Cortex of kidney (tissue), 1 donor: ENCODE measurements at places on chromosomes 5 and 9.

- no peak for DNase-seq
Measured at GRCh38 chr9:18396102-18396728, 77.7 kb upstream of the ADAMTSL1 start.

DNA sequence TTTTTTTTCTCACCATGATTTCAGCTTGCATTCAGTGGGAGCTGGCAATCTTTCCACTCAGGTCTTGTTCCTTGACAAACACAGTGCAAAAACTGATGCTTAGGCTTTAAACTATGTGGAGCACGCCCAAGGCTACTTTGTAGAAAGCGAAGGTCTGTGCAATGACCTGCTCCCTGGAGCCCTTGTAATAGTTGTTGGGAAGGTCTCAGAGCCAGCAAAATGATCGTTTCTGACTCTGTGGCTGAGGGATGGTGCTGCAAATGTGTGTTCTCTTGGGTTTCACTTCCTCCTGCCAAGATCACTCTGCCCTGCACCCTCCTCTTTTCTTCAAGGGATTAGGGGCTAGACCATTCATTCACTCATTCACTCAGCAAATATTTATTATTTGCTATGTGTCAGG, 249.7 kb upstream of the MAP3K1 start:
- no peak for DNase-seq

DNA sequence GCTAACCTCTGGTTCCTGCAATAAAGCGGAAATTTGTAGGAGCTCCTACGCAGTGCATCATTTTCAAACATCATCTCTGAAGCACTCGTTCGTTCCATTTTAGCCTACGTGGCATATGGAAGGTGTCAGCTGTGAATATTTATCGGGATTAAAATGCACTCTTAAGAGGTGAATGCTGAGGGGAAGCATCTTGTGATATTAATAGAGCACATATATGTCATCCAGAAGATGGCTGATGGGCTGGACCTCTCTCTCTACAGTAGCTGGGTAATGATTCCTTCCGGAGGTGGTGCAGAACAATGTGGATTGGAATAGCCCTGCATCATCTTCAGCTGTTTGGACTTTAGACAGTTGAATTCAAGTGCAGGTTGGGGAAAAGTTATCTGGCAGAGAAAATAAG, 478.7 kb downstream of the DMAC1 start:
- DNase-seq, result no peak

- DNase-seq, result no peak
Measured at GRCh38 chr5:80346055-80346454, 26.3 kb downstream of the SPZ1 start.

GRCh38 chr5:139692679-139693308, 44.6 kb downstream of the CXXC5 start:
- no peak for DNase-seq

- DNase-seq, result no peak
Measured at GRCh38 chr5:179378116-179378440, 32.8 kb upstream of the ADAMTS2 start.

- DNase-seq, result no peak
Measured at GRCh38 chr5:140005145-140005591, 37.9 kb downstream of the NRG2 start.

GRCh38 chr5:146474065-146474464, 26.9 kb downstream of the TCERG1 start:
- no peak for DNase-seq

DNA sequence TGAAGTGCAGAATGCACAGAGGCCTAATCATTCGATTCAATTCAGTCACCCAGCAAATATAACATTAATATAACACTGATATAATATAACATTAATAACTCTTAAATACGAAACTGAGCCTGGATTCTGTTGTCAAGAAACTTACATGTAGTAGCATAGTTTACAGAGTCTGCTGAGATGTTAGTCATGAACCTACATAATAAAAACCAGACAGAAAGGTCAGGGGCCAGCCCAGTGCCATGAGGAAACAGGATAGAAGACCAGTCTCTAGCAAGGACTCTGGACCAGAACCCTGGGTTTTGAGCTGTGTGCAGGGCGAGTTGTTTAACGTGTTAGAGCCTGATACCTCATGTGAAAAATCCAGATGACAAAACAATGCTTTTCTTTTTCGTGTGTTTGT, 234.7 kb downstream of the NR2F1-AS1 start:
- no peak for DNase-seq

- no peak for DNase-seq
Measured at GRCh38 chr5:179919487-179920060, 11.9 kb upstream of the TBC1D9B start.

GRCh38 chr5:150510460-150511263, 2.7 kb downstream of the NDST1 start:
- no peak for DNase-seq

DNA sequence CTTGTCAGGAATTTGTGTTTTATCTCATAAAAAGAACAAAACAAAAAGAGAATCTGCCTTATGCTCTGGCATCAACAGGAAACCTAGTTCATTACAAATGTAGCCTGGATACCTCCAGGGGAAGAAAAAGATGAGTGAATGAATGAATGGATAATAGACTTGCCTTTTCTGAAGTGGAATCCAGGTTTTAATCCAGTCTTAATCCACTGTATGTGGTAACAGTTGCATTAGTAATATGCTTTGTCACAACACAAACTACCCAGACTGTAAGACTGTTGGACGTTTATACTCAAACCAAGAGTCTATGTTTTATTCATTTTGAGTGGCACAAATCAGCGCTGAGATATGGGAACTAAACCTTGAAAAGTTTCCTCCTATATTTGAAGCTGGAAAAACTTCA, 32.1 kb upstream of the MAP3K1 start:
- no peak for DNase-seq

DNA sequence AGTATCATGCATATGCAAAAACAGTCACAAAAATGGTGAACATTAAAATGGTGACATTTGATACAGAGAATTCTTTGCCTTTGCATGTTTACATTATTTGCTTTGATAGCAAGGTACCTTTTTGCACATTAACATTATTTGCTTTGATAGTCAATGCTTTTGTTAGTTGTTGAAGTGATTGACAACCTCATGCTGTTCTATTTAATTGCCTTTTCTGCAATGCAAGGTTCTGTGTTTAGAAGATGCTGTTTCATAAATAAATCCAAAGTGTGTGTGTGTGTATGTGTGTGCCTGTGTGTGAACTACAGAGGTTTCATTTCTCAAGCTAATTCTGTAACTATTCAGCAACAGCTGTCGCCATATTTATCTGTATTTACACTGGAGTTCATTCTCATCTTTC, 668.7 kb downstream of the NR2F1-AS1 start:
- DNase-seq, result no peak

GRCh38 chr9:133141833-133142595, 21.0 kb upstream of the RALGDS start:
- DNase-seq, result no peak

DNA sequence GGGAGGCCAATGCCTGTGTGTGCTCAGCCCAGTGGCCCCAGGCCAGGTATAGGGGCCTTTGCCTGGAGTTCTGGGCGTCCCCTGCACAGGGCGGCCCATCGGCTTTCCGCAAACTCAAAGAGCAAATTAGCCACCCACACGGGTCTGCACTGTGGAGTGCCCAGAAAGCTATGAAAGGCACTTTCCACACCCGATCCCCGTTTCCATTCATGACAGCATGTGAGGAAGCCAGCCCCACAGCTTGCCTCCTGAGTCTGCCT, 5.2 kb downstream of the DBH start:
- DNase-seq, result no peak

DNA sequence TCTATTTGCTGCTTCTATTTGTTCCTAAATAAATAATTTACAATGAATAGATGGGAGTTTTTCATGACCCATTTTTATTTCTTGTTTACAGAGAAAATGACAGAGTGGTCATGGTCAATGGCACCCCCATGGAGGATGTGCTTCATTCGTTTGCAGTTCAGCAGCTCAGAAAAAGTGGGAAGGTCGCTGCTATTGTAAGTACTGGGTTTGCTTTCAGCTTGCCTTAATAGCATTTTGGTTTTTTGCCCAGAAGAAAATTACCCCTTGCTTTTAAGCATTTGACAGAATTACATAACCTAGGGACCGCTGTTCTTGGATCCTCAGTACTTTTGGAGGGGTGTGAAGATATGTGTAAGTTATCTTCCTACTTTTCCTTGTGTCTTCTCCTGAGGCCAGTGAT, 44.1 kb downstream of the TJP2 start:
- no peak for DNase-seq

DNA sequence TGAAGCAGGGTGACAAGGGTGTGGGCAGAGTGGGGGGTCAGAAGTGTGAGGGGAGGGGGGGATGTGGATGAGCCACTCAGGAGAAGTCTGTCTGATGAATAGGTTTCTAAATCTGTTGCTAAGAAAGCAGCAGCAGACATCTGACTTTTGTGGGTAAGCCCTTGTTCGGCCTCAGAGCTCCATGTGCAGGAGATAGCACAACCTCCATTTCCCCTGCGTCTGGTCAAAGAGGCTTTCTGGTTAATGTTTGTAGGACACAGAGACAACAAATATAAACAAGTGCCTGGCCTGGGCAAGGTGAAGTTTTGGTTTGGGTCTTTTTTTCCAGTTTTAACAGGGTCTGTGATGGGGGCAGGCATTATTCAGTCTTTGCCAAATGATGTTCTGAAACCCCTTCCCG, 57.0 kb upstream of the GNE start:
- no peak for DNase-seq

- no peak for DNase-seq
Measured at GRCh38 chr5:14447958-14448911, 133.4 kb upstream of the OTULINL start.

DNA sequence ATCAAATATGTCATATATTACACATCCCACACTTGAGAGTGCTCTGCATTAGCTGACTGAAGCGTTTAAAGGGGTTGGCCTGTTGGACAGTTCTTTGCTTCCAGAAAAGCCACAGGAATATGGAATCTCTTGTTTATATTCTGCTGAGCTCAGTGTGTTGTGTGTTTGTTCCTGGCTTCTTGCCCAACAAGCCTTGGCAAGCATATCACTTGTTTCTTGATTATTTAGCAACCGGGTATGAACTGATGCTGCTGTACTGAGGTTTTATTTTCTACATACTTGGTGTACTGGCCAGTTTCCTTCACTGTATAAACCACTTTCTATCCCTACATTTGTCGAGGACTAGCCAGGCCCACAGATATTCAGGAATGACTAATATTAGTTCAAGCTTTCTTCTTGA, 378.9 kb downstream of the KCTD16 start:
- no peak for DNase-seq

GRCh38 chr9:136947955-136948510, 3.0 kb downstream of the C8G start:
- no peak for DNase-seq

DNA sequence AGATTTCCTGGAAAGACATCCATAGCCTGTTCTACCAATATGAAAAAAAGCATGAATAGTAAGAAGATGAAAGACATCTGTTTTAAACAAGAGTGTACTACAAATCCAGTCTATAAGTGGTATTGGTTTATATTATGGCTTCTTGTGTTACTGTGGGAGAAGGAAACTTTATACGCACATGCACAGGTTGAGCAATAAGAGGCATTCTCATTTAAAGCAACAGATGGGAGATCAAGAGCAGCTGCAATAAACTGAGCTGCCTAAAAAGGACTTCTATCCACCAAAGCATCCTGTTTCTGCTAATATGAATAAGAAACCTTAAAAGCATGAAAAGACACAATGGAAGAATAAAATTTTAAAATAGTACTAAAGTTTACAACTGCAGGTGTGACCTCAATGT, 8.6 kb upstream of the PCDHB1 start:
- DNase-seq, result no peak

DNA sequence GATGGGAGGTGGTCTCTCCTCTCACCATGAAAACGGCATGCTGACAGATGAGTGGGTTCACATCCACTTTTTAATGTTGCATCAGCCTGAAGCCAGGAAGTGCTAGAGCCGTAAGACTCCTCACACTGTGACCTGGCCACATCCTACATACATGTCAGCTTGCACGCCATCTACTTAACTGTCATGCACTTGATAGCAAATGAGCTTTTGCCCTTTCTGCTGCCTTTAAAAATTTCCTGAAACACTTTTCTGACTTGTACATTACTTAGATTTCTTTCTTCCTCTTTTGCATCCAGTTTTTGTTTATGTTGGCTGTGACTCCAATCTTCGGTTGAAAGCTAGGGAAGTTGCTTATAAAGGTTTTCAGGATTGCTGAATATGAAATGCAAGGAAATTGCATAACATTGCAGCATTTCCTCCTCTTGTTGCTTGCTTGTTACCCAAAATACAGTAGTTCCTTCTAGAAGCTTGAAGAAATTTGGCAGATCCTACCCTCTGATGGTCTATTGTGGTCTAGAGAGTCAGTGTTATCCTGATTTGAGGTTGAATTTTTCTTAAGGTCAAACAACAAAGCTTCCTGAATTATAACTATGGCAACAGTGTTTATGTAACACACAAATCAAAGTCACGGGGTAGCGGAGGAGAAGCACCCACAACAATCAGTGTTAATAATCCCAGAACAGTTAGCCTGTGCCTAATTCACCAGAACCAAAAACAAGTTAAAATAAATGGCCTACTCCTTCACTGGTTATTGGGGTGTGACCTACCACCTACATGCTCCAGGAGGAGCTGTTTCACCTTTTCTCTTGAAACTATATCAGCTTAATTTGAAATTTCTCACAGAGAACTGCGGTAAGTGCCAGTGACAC, 232.5 kb downstream of the ARHGAP26 start:
- no peak for DNase-seq

- no peak for DNase-seq
Measured at GRCh38 chr9:592733-593132, 248.8 kb upstream of the DMRT1 start.

DNA sequence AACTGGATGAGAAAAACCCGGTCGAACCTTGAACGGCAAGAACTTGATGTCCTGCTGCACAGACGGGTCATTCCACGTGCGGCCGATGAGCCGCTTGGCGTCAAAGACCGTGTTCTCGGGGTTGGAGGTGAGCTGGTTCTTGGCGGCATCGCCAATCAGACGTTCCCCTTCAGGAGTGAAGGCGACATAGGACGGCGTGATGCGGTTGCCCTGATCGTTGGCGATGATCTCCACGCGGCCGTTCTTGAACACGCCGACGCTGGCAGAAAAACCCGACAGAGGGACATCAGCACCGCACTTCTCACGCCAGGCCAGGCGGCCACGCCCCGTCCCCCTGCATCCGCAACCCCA, 519 bp downstream of the HSPA5 start:
- DNase-seq, result no peak

- DNase-seq, result no peak
Measured at GRCh38 chr9:89743573-89744254, 138.9 kb downstream of the GADD45G start.

- DNase-seq, result no peak
Measured at GRCh38 chr5:35285011-35285410, 54.7 kb upstream of the PRLR start.
